ENCODE measurements at places on chromosomes 1 and 21.
A peak's percentile ranks its signal among the peaks of the same experiment; 100 is the strongest.

DNA sequence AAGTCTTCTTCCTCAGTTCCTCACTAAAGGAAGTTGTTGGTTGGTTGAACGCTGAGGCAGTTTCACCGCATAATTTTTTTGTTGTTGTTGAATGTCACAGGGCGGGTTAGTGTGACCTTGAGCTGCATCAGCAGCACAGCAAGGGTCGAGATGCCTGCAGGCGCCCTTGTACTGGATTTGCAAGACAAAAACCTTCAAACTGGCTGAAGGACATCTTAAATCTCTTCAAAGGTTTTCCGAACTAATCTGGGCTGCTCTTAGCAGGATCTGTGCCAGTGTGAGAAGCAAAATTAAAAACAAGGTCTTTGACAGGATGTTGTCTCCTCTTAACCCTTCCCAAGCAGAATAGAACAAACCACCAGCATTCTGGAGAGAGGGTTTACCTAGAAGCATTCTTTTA is 59.4 kb downstream of the NRIP1 start:
- DNase-seq = no peak

GRCh38 chr1:53643881-53644390 is 95.0 kb downstream of the GLIS1 start:
- no peak for DNase-seq

GRCh38 chr1:214337511-214337910 is 56.6 kb downstream of the SMYD2 start:
- DNase-seq = no peak

DNA sequence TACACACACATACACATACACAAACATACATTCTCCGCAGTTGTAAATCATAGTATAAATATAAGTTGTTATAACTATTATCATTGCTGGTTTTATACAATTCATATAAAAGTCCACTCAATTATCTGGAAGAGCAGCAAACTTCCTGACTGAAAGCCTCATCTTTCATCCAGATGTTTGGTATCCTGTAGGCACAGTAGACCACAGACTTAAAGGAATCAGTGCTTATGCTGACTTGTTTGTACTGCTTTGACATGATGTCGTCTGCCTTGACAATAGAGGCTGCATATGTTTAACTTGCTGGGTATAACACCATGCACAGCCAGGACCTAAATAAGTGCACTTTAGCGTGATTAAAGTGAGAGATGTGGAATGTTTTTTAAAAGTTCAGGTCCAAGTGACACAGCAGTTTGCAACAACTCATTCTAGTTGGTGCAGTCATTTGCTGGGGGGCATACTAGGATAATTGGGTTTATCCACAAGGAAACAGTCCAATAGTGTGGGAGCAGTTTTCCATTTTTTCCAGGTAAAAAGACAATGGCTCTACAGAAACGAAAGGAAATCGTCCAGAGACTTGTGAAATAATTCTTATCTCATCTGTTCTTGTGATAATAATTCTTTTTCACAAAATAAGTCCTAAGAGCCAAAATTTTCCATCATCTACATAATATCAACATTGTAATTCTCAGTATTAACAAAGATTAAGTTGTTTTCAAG is 110.3 kb upstream of the TSPAN2 start:
- no peak for DNase-seq

DNA sequence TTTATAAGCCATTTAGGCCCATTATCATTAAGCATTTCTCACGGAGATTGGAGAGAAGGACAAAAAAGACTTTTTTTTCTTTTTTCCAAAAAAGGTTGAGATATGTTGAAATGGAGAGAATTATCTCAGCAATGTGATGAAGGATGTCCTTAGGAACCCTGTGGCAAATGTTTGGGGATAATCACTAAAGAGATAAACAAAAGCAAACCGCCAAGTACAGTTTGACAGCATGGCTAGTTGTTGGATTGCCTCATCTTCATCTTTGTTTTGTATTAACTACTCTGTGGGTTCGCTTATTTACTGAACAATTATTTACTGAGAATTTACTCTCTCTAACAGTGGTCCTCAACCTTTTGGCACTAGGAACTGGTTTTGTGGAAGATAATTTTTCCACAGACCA is 97.4 kb upstream of the HP1BP3 start:
- no peak for DNase-seq

DNA sequence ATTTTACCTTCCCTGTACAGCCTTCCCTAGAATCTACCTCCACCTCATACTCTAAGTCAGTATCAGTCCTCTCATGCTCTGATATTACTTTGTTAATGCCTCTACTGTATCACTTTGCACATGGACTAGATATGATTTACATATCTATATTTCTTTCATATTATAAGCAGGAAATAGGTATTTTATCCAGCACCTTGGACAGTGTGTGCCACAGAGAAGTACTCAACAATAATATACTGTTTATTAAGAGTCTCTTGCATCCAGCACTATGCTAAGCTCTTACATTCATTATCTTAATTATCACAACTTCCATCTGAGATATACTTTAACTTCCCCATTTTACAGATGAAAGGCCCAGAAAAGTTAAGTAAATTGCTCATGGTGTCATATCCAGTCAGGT is 247.9 kb upstream of the DAB1 start:
- DNase-seq = no peak

DNA sequence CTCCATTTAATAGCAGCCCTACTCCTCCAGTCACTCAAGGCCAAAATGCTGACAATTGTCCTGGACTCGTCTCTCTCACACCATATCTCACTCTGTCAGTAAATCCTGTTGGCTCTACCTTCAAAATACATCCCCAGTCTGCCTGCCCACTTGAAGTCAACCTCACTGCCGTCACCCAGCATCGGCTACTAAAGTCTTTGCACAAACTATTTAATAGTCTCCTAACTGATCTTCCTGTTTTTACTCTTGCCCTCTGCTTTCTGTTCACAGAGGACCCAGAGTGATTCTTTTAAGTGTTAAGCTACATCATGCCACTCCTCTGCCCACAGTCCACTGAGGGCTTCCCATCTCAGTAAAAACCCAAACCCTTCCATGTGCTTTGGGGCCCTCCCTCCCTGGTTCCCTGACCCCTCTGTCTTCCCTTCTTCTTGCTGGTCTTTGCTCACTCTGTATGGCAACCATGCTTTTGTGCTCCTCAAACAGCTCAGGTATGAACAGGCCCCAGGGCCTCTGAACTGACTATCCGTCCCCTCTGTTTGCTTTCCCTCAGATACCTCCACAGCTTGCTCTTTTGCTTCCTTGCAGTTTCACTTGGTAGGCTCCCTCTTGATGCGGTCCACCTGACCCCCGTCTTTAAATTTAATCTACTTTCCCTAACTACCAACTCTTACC is 19.0 kb downstream of the RNASEL start:
- no peak for DNase-seq

- no peak for DNase-seq
Measured at GRCh38 chr1:85328713-85329397, 52.4 kb upstream of the BCL10 start.

GRCh38 chr1:86649618-86650017 is 54.8 kb upstream of the SH3GLB1 start:
- no peak for DNase-seq

- DNase-seq = no peak
Measured at GRCh38 chr1:193275773-193276172, 89.4 kb upstream of the B3GALT2 start.

DNA sequence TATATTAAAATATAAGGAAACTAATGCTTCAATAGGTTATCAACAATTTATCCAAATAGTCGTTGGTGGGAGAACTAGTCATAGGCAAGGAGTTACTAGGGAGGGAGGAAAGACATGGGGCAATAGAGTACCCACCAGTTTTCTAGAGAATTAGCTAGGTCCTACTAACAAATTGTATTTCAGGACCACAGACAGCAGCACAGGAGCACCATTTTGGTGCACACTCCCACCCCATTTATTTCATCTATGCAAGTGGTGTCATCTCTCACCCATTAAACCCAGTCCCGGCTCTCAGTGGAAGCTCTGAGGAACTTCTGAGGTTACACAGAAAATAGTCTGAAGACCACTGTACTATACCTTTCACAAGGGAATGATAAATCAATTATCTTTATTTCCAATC is 89.0 kb upstream of the BCAR3 start:
- no peak for DNase-seq

- no peak for DNase-seq
Measured at GRCh38 chr1:248417854-248418253, 15.0 kb downstream of the OR2T1 start.

- DNase-seq = no peak
Measured at GRCh38 chr1:161962091-161962887, 61.4 kb downstream of the OLFML2B start.

DNA sequence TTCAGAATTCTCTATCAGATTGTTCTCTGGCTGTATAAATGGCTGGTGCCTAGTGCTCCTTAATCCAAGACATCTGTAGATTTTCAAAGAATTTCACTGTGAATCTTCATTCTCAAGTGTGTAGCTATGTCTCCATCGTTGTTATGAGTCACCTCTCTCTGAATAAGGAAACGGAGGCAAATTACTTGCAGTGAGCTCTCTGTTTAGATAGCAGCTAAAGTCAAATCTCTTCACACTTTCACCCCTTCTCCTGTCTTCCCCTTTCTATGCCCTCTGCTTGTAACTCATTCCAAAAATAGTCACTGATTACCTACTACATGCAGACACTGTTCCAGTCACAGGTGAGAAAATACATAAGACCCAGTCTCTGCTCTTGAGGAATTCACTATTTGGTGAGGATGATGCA is 39.7 kb downstream of the CHML start:
- DNase-seq = no peak

GRCh38 chr1:176466514-176466913 is 3.5 kb downstream of the PAPPA2 start:
- DNase-seq = no peak

DNA sequence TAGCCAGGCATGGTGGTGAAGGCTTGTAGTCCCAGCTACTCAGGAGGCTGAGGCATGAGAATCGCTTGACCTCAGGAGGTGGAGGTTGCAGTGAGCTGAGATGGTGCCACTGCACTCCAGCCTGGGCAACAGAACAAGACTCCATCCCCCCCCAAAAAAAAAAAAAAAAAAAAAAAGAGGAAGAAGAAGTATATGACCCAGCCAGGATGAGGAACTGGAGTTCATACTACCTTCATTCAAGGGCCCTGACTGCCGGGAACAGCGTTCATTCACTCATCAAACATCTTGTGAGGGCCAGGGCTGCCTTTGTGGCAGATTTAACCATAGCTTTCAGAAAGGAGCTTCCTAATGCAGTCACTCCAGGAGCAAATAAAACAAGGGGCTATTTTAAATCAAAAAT is 127.6 kb downstream of the MRPS6 start:
- DNase-seq = no peak

GRCh38 chr1:156055281-156056048 is 883 bp downstream of the LAMTOR2 start:
- DNase-seq = no peak

GRCh38 chr1:27521861-27522431 is 32.0 kb upstream of the WASF2 start:
- DNase-seq = no peak

DNA sequence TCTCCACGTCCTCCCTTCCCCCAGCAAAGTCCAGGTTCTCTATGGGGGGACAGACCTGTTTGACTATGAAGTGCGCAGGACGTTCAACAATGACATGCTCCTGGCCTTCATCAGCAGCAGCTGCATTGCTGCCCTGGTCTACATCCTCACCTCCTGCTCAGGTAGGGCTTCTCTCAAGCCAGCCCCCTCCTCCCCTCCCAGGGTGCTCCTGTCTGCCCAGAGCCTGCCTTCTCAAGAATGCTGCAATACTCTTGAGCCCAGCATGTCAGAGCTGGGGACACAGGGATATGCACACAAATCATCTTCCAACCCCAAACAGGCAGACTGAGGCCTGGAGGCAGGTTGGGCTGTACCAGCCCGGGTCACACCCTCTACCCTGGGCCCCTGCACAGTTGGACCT is 35.4 kb downstream of the DISP3 start:
- DNase-seq = no peak

- no peak for DNase-seq
Measured at GRCh38 chr1:193211539-193211938, 25.1 kb upstream of the B3GALT2 start.

- no peak for DNase-seq
Measured at GRCh38 chr1:60575326-60575977, 501.9 kb upstream of the C1orf87 start.

- DNase-seq = no peak
Measured at GRCh38 chr1:223617323-223618070, 48.0 kb downstream of the CAPN8 start.

DNA sequence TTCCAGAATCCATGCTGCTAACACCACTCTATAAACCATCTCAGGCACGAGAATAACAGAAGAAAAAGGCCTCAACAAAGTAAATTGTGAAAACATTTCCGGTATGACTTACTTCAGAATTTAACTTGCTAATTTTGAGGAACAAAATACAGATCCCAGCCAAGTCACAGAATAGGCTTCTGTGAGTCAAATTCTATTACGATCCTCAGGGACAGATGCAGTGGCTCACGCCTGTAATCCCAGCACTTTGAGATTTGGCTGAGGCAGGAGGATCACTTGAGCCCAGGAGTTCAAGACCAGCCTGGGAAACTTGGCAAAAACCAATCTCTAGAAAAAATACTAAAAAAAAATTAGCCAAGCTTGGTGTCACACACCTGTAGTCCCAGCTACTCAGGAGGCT is 8.8 kb upstream of the CCDC27 start:
- DNase-seq = no peak

GRCh38 chr1:64891448-64891825 is 74.9 kb downstream of the JAK1 start:
- DNase-seq = no peak

DNA sequence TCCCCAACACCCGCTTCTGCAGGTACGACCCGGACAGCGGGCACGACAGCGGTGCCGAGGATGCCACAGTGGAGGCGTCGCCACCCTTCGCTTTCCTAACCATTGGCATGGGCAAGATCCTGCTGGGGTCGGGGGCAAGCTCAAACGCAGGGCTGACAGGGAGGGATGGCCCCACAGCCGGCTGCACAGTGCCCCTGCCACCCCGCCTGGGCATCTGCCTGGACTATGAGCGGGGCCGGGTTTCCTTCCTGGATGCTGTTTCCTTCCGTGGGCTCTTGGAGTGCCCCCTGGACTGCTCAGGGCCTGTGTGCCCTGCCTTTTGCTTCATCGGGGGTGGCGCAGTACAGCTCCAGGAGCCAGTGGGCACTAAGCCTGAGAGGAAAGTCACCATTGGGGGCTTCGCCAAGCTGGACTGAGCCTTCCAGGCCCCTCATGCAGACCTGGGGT is 10.1 kb downstream of the TRIM46 start:
- no peak for DNase-seq

- peak; percentile 85 for DNase-seq
Measured at GRCh38 chr1:27102707-27103468, 52.0 kb downstream of the SLC9A1 start.

DNA sequence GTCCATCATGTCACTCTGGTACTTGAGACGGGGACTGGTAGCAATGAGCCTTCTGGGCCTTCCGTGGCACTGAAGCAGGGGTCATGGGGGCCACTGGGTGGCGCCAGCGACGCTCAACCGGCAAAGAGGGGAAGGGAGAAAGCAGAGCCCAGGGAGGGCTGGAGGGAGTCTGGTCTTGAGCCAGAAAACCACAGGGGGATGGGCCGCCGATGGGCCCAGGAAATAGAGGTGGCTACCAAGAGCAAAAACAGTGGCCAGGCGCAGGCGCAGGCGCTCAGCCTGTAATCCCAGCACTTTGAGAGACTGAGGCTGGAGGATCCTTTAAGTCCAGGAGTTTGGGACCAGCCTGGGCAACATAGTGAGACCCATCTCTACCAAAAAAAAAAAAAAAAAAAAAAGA is 21.8 kb downstream of the EXOC8 start:
- DNase-seq = peak; percentile 18

- DNase-seq = peak; percentile 71
Measured at GRCh38 chr1:8825985-8826481, 8.6 kb upstream of the RERE start.
